A673 (cell line): ENCODE measurements at places on chromosomes 3 and 15. TPM values are rescaled to one million over a fixed set of nuclear protein-coding genes. Genes with fewer than 3 reads are reported as not detected.

KLHL6 gene
- total RNA-seq, result not detected in 2 replicates

SPTBN5 gene
- 2.4 and 3.2 TPM in 2 replicates for total RNA-seq

CCDC54 gene
- not detected in 2 replicates for total RNA-seq

RAB6B gene
- 0.86 and 0.87 TPM in 2 replicates for total RNA-seq

CCNL1 gene
- total RNA-seq, result 91.0 and 101 TPM in 2 replicates

LDHAL6B gene
- not detected in 2 replicates for total RNA-seq

MAP1A gene
- total RNA-seq, result 65.8 and 83.8 TPM in 2 replicates

P2RY1 gene
- total RNA-seq, result 14.0 and 17.0 TPM in 2 replicates

PLCB2 gene
- total RNA-seq, result 5.6 and 6.6 TPM in 2 replicates

NPAP1 gene
- not detected in 2 replicates for total RNA-seq

CGGBP1 gene
- 113 and 120 TPM in 2 replicates for total RNA-seq

CNTN6 gene
- 0.28 and 1.4 TPM in 2 replicates for total RNA-seq

DNA sequence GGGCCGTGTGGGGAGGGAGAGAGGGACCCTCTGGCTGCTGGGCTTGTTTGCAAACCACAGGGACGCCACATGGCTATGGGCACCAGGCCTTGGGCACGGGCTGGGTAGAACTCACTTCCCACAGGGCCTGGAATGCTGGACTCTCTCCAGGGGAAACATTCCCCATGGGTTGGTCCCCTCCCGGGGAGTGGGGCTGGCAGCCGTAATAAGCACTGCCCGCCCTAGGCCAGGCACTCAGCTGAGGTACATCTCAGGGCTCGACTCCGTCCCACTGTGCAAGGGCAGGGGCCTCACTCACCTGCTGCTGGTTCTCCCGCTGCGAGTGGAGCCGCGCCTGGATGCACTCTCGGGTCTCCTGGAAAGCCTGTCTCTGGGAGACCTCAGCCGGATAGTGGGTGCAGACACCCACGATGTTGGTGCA lies 96.7 kb downstream of the ADCY5 start:
- no peak overlapping the region for H3K4me3 ChIP-seq
- H3K27me3 ChIP-seq, result peaks cover 5% of the 10 kb centered on the region
- H3K27ac ChIP-seq, result no peak overlapping the region
- DNase-seq, result no peak

GRCh38 chr3:197006446-197006845 lies 23.2 kb downstream of the MELTF start:
- H3K27ac ChIP-seq, result no peak overlapping the region
- DNase-seq, result no peak
- no peaks in the 10 kb centered on the region for H3K27me3 ChIP-seq
- no peak overlapping the region for H3K4me3 ChIP-seq

GRCh38 chr3:27715863-27716262 lies 6.3 kb downstream of the EOMES start:
- no peak for DNase-seq
- no peaks in the 10 kb centered on the region for H3K36me3 ChIP-seq
- H3K27me3 ChIP-seq, result peaks cover 83% of the 10 kb centered on the region
- no peak overlapping the region for H3K4me3 ChIP-seq
- no peak overlapping the region for H3K27ac ChIP-seq

DNA sequence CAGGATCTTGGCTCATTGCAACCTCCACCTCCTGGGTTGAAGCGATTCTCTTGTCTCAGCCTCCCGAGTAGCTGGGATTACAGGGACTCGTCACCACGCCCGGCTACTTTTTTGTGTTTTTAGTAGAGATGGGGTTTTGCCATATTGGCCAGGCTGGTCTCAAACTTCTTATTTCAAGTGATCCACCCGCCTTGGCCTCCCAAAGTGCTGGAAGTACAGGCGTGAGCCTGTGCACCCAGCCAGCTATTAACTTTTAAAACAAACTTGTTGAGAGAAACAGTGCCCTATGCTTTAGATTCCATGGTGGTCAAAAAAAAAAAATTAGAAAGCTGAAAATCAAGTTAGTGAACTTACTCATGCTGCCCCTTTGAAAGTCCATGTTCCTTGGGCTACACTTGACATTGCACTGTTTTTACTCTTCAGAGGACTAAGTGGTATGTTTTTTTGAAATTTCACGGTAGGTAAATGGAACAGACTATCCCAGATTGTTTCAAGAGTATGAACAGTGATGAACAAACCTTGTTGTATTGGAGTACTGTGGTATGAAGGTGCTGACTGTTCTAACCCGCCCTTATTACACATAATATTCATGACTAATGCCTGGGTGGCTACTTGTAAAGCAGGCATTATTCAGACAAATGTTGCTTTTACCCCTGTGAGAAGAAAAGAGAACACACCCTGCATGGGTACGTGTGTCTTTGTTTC lies 206.9 kb downstream of the KLHL25 start:
- H3K36me3 ChIP-seq, result no peaks in the 10 kb centered on the region
- no peak for DNase-seq
- no peak overlapping the region for H3K27ac ChIP-seq
- no peaks in the 10 kb centered on the region for H3K27me3 ChIP-seq
- no peak overlapping the region for H3K4me3 ChIP-seq

DNA sequence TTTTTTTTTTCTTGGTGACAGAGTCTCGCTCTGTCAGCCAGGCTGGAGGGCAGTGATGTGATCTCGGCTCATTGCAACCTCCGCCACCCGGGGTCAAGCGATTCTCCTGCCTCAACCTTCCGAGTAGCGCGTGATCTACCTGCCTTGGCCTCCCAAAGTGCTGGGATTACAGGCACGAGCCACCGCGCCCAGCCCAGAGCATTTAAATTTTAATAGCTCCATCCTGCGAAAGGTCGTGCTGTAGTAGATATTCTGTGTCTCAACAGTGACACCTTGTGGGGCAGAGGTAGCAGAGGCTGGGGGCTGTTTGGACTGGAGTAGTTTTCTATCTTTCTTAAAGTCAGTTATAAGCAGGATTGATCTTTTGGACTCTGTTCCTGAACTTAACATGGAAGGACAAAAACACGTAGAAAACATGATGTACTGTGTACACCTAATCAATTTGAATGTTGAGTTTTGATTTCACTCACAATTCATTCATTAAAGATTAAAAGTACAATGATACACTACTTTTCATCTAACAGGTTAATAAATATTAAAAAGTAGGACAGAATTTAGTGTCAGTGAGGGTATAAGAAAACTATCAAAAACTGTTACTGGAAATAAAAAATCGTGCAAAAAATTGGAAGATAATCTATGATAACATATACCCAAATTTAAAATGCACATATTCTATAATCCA lies 11.0 kb upstream of the PDCD6IP start:
- no peaks in the 10 kb centered on the region for H3K36me3 ChIP-seq
- peak overlapping the region; percentile 24 for H3K4me3 ChIP-seq
- peak; percentile 81 for DNase-seq
- H3K27ac ChIP-seq, result no peak overlapping the region
- H3K4me1 ChIP-seq, result peaks cover 6% of the 10 kb centered on the region
- no peaks in the 10 kb centered on the region for H3K27me3 ChIP-seq

DNA sequence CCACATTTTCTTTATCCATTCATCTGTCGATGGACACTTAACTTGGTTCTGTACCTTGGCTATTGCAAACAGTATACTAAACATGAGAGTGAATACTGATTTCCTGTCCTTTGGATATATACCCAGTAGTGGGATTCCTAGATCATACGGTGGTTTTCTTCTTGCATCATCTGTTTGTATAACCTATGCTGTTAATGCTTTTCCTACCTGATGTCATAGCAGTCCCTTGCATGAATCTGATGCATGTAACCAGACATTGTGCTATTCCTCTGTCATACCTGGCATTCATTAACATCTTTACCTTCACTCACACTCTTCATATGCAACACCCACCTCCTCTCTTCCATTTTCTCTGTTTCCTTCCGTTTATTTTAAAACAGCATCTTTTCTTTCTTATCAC lies 185.2 kb downstream of the KLHL25 start:
- no peak for DNase-seq
- no peak overlapping the region for H3K27ac ChIP-seq
- H3K36me3 ChIP-seq, result no peaks in the 10 kb centered on the region
- H3K4me1 ChIP-seq, result peaks cover 12% of the 10 kb centered on the region
- no peak overlapping the region for H3K4me3 ChIP-seq

DNA sequence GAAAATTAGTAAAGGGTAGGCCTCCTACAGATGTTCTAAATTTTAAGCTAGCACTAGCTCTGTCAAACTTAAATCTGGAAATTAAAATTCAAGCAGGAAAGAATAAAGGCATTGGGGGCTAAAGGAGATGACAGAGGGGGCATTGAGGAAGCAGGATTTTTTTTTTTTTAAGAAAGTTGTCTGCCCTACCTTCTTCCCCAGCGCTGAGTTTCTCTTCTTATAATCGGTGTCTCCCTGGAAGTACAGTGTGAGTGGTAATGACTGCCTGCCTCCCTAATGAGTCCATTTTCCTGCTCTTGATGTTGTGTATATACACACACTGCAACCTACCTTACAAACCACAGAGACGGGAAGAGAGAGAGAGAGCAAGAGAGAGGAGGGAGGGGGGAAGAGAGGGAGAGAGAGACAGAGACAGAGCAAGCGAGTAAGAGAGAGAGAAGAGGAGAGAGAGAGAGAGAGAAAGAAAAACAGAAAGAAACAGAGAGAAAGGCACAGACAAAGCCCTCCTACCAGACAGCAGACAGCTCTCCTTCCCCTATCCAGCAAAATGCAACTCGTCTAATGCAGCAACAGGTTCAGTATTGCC lies 47.0 kb downstream of the ZBTB20 start:
- H3K36me3 ChIP-seq, result no peaks in the 10 kb centered on the region
- peak overlapping the region; percentile 75 for H3K27ac ChIP-seq
- peak; percentile 71 for DNase-seq
- no peaks in the 10 kb centered on the region for H3K27me3 ChIP-seq
- peaks cover 16% of the 10 kb centered on the region for H3K4me1 ChIP-seq

GRCh38 chr15:65172531-65172930 lies 12.6 kb downstream of the CLPX start:
- no peak for DNase-seq
- no peaks in the 10 kb centered on the region for H3K27me3 ChIP-seq
- H3K27ac ChIP-seq, result no peak overlapping the region
- H3K4me1 ChIP-seq, result no peaks in the 10 kb centered on the region
- peaks cover 59% of the 10 kb centered on the region for H3K36me3 ChIP-seq

- no peak overlapping the region for H3K27ac ChIP-seq
- H3K36me3 ChIP-seq, result no peaks in the 10 kb centered on the region
- DNase-seq, result no peak
- H3K27me3 ChIP-seq, result no peaks in the 10 kb centered on the region
Observed at GRCh38 chr3:13501521-13501920, 21.4 kb downstream of the HDAC11 start.

DNA sequence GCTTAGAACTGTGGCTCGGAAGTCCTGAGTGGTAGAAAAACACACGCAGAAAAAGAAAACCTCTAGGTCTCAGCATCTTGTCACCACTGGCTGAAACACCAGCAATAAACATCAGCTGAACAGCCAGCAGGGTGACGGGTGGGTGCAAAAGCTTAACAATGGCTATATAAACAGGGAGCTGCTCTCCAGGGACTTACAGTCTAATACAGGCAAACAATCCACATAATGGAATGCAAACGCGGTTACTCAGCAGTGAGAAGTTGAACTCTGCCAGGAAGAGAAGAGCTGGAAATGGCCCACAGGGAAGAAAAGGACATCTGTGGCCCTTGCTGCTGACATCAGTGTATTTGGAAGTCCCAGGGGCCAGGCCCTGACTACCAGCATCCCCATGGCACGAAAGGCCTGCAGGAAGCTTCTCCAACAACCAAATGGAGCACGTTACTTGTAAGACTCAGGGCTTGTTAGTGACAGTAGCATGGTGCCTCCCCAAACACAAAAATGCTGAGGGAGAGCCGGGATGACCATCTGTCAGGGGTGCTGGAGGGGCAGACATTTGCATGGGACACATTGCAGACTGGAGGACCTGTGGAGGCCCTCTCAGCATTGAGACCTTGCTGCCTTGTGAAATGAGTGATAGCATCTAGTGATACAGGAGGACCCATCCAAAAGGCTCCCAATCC lies 3.0 kb downstream of the HEG1 start:
- H3K27me3 ChIP-seq, result no peaks in the 10 kb centered on the region
- H3K4me3 ChIP-seq, result peak overlapping the region; percentile 26
- peaks cover 41% of the 10 kb centered on the region for H3K4me1 ChIP-seq

- no peaks in the 10 kb centered on the region for H3K27me3 ChIP-seq
- no peak overlapping the region for H3K4me3 ChIP-seq
- no peak overlapping the region for H3K27ac ChIP-seq
- H3K4me1 ChIP-seq, result peaks cover 28% of the 10 kb centered on the region
Observed at GRCh38 chr3:182964179-182964578, 16.2 kb downstream of the DCUN1D1 start.

DNA sequence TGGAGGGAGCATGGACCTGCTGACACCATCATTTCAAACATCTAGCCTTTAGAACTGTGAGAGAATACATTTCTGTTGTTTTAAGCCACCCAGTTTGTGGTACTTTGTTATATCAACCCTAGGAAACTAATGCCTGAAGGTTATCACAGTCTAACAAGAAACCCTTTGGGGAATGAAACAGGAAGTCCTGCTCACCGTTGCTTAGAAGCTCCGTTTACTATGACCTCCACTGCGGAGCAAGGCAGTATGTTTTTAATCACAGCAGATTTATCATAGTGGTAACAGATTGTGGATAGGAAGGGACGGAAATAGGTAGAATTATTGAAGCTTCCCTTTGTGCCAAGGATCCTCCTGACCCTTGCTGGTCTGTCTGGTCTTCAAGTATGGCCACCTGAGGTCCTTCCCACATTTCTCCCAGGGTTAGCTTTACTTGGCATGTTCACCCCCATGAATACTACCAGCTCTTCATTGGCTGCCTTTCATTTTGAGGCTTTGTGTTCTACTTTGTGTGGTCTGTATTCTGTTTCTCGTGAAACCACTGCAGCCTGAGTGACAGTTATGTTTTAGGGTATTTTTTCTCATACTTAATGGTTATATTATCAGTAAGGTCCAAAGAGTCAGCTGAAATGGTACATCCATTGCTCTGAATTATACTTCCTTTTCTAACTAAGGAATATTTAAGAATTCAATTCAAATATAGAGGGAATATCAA lies 201.6 kb downstream of the CHST2 start:
- no peaks in the 10 kb centered on the region for H3K36me3 ChIP-seq
- no peak for DNase-seq
- no peak overlapping the region for H3K4me3 ChIP-seq
- no peak overlapping the region for H3K27ac ChIP-seq
- peaks cover under 1% of the 10 kb centered on the region for H3K4me1 ChIP-seq
- no peaks in the 10 kb centered on the region for H3K27me3 ChIP-seq

DNA sequence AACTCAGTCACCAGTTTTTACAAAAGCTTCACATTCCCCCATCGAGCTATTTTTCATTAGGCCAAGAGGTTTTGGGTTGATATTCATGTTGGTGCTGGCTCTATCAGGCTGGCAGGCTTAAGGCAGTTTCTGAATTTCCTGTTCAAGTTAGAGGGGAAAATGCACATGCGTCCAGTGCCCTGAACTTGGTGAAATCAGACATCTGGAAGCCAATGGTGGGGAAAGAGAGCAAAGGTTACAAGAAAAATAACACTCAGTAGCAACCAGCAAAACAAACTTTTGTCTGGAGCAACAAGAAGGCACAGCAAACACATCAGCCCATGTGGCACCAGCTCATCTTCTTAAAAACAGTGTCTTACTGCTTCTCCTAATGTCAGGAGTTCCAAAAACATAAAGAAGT lies 155.6 kb upstream of the TSC22D2 start:
- no peak overlapping the region for H3K4me3 ChIP-seq
- no peaks in the 10 kb centered on the region for H3K36me3 ChIP-seq
- no peaks in the 10 kb centered on the region for H3K27me3 ChIP-seq
- H3K27ac ChIP-seq, result no peak overlapping the region
